ENCODE measurements at places on chromosomes 13 and 19.
A peak's percentile ranks its signal among the peaks of the same experiment; 100 is the strongest.

GRCh38 chr19:281156-281853, 9.9 kb downstream of the PLPP2 start:
- no peak for DNase-seq

DNA sequence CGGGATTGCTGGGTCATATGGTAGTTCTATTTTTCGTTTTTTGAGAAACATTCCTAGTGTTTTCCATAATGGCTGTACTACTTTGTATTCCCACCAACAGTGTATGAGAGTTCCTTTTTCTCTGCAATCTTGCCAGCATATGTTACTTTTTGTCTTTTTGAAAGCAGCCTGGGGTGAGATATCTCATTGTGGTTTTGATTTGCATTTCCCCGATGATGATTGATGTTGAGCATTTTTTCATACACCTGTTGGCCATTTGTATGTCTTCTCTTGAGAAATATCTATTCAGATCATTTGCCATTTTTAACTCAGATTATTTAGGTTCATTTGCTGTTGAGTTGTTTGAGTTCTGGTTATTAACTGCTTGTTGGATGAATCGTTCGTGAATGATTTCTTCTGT, 18.5 kb upstream of the ATP12A start:
- DNase-seq = no peak

GRCh38 chr19:15236886-15237285, 4.6 kb upstream of the EPHX3 start:
- DNase-seq = no peak

DNA sequence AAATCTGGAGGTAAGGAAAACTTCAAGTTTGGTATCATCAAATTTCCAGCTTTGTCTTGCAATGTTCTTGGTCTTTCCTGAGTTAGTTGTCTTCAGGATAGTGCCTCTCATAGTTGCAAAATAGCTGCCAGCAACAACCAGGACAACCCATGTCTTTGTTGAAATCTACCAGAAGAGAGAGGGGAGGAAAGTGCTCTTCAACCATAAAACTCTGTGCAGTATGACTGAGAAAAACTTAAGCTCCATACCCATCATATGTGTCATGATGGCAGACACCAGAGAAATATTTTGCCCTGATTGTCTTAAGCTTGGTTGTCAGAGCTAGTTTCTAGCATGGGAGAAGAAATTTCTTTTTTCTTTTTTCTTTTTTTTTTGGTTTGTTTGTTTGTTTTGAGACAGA, 103.3 kb downstream of the SPRY2 start:
- DNase-seq = peak; percentile 36

- no peak for DNase-seq
Measured at GRCh38 chr13:66879988-66880387, 350.1 kb downstream of the PCDH9 start.

- DNase-seq = no peak
Measured at GRCh38 chr19:13461536-13461935, 44.7 kb downstream of the CACNA1A start.

DNA sequence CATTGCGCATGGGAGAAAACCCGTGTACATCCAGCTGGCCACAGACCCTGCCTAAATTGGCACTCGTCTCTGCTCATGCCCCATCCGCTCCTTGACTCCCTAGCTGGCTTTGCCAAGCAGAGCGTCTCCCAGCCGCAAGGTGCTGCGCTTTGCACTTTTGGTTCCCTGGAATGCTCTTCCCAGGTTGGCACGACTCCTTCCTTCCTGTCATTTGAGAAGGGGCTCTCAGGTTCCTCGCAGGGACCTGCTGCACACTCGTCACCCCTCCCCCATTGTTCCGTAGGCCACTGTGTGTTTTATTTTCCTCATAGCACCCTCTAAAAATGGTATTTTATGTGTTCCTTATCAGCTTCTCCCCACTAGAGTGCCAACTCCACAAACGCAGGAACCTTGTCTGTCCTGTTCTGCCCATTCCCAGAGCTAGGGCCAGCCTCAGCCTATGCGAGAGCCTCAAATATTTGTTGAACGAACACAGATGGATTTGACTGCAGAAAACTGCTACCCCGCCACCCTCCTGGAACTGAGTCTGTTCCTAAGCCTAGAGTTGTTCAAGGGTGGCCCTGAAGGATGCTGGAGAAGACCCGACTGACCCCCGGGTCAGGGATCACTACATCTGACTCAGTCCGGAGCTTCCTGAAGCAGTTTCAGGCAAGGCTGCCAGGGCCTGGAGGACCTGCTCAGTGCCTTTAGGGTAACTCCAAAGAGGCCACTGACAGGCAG, 8.4 kb upstream of the CEBPA start:
- DNase-seq = no peak

DNA sequence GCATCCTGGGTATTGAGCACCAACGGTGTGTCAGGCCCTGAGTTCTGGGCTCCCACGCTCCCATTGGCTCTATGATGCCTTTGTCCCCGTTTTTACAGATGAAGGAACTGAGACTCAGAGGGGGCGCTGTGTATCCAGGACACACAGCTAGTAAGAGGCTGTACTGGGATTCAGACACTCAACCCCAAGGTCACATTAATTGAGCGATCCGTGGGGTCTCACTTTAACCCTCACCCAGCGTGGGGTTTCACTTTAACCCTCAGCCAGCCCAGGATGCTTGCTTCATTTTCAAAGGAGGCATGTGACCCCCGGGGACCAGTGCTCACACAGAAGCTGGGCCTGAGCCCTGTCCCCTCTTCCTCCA, 42.6 kb downstream of the CYP4F22 start:
- DNase-seq = no peak

GRCh38 chr13:108984251-108984920, 355.0 kb downstream of the MYO16 start:
- no peak for DNase-seq

- DNase-seq = no peak
Measured at GRCh38 chr19:2885736-2886135, 15.0 kb upstream of the ZNF57 start.

DNA sequence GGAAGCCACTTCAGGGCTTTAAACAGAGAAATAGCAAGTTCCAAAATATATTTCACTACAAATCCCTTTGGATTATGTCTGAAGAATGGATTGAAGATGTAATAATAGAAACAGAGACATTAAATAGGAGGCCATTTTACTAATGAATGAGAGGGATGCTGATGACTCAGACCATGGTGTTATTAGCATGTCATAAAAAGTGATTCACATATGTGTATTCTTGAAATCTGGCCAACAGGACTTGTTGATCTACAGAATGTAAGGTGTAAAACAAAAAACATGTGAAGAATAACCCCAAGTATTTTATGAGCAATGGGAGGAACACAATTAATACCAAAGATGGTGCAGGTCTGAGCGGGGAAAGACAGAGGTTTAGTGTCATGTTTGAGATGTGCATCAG, 873.7 kb downstream of the SLITRK5 start:
- DNase-seq = peak; percentile 67

DNA sequence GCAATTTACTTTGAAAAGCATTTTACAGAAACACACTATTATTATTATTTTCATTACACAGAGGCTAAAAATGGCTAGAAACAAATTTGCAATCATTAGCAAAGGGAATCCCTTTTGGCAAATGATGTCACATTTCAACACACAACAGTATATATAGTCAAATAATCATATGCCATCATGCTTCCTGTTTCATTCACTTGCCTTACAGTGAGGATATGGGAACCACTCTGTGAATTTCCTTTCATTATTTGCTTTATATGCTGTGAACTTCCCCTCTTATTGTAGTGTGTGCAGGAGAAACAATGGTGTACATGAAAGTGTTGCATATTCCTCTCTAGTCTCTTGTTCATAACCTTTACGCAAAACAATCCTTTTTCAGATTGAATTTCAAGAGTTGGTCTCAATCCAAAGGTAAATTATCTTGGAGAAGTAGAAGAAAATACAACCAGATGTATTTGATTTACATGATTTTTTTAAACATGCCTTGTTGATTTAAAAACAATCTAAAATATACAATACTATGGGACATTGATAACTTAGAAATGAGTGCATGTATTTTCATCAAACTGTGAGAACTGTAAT, 657.3 kb downstream of the EFNB2 start:
- no peak for DNase-seq

GRCh38 chr19:4911314-4911713, 2.0 kb downstream of the UHRF1 start:
- DNase-seq = peak; percentile 53

- peak; percentile 45 for DNase-seq
Measured at GRCh38 chr13:32225481-32225931, 89.7 kb downstream of the ZAR1L start.

DNA sequence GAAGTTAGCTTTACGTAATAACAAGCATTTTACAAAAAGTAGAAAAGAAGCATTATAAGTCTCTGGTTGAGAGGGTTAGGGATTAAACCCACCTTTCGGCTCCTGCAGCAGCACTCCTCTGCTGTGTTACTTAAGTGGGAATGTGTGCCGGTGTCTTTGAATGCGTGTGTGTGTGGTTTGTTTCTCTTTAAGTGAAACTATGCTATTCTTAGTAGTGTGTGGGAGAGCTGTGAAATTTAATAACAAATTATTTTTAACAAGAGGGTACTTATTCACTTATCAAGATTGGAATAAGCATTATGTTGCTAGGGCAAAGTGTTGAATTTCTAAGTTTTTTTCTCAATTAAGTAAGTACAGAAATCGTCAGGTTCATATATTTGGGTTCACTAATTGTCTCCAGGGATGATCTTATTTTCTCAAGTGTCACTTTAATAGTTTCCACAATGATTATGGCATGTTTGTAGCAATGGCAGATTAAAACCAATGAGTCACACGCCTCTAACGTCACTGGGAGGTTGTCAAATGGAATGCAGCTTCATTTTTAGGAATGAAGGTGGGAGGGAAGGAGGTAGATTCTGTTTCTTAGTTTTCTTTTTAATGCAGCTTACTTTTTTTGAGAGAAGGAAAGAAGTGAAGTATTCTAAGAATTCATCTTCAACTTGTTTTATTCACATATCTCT, 151.3 kb downstream of the LMO7 start:
- peak; percentile 53 for DNase-seq

GRCh38 chr13:43054803-43055802, 31.7 kb downstream of the DNAJC15 start:
- DNase-seq = peak; percentile 70

GRCh38 chr19:5225486-5226345, 114.9 kb downstream of the PTPRS start:
- DNase-seq = no peak

DNA sequence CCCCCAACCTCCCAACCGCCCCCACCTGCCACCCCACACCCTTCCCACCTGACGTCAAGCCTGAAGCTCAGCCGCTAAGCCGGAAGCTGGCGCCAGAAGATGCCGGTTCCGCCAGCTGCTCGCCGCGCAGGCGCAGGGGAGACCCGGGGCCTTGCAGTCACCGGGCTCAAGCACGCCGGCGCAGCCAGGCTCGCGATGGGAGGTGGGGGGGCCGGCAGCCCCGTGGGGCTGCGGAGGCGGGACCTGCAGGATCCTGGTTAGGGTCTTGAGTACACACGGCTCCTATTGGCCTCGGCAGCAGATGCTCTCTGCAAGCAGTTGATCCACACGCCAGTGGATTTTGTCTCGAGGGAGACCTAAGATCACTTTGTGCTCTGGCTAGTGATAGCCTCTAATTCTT, at the start of gene LIG4:
Gene LIG4 (minus strand): TSS at position 101 of the 400 bp plus-strand sequence. CDS start 4,268 bp downstream, outside the sequence.
- DNase-seq = peak; percentile 91

- no peak for DNase-seq
Measured at GRCh38 chr13:53326716-53327115, 298.1 kb downstream of the OLFM4 start.

GRCh38 chr13:23695196-23695595, 125.0 kb downstream of the TNFRSF19 start:
- no peak for DNase-seq

- no peak for DNase-seq
Measured at GRCh38 chr19:35301961-35302360, 10.0 kb downstream of the MAG start.

Data from ELR (cell line).